ENCODE measurements at places on chromosomes 11 and 22.

- DNase-seq, result no peak
Measured at GRCh38 chr22:49903322-49904039, 14.8 kb downstream of the ALG12 start.

GRCh38 chr11:130488848-130489584, 40.6 kb downstream of the ADAMTS15 start:
- DNase-seq, result no peak

- no peak for DNase-seq
Measured at GRCh38 chr11:65857500-65857852, 504 bp downstream of the CFL1 start.

DNA sequence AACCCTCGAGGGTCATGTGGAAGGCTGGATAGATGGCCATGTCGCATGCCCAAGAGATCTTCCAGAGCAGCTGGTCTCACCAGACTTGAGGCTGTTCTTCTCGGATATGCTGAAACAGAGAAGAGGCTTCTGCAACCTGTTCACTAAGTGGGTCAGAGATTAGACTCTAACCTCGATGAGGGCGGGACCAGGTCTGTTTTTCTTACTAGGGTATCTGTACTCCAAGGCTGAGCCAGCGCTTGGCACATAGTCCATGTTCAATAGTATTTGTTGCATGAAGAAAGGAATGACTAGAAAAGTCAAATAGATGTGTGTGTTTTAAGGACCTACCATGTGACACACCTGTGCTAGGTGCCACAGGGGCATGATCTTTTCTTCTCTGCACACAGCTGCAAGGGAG, 43.6 kb downstream of the ABTB2 start:
- no peak for DNase-seq

DNA sequence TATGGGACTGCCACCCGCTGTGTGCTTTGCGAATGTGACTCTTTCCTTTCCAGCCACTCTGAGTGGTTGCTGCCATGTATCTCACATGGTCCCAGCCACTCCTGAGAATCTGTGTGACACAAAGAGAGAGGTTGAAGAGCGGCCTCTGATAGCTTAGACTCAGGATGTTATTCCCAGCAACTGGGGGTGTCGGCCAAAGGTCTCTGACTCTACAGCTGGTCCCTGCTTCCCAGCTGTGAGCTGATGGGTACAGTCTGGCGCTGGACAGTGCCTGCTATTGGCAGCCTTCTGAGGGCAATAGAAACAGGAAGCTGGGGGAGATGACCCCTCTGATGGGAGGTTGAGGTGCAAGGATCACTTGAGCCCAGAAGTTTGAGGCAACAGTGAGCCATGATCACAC, 105.1 kb downstream of the RRAS2 start:
- DNase-seq, result no peak

DNA sequence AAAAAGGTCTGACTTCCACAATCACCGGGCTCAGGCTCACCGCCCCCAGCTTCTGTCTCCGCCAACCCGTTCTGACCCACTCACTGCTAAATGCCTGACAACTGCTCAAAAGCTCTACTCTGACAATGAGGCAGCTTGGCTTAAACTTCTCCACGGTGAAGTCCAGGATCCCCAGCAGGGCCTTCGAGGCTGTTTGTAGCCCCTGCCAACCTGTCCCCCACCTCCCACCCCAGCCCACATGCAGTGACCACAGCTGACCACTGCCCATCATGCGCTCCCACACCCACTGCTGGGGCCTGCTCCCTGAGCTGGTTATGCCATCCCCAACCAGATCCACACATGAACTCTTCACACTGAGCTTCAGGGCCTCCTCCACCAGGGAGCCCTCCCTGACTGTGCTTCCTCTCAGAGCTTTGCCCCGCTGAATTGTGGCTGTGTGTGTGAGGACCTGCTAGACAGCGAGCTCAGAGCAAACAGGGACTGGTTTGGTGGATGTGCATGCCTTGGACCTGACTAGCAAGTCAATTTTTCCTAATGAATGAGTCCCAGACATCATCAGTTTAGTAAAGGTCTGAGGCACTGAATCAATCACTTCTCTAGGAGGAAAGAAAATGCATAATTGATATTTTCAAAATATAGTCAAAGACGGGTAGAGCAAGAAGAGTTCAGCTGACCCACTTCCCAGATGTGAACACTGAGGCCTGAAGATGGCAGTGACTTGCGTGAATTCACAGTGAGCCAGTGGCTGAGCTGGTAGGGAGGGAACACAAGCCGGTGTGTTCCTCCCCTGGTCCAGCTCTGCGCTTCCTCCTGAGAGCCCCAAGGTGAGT, 7.7 kb downstream of the LRRC32 start:
- DNase-seq, result no peak

GRCh38 chr22:29706486-29706885, 13.3 kb upstream of the CABP7 start:
- no peak for DNase-seq

DNA sequence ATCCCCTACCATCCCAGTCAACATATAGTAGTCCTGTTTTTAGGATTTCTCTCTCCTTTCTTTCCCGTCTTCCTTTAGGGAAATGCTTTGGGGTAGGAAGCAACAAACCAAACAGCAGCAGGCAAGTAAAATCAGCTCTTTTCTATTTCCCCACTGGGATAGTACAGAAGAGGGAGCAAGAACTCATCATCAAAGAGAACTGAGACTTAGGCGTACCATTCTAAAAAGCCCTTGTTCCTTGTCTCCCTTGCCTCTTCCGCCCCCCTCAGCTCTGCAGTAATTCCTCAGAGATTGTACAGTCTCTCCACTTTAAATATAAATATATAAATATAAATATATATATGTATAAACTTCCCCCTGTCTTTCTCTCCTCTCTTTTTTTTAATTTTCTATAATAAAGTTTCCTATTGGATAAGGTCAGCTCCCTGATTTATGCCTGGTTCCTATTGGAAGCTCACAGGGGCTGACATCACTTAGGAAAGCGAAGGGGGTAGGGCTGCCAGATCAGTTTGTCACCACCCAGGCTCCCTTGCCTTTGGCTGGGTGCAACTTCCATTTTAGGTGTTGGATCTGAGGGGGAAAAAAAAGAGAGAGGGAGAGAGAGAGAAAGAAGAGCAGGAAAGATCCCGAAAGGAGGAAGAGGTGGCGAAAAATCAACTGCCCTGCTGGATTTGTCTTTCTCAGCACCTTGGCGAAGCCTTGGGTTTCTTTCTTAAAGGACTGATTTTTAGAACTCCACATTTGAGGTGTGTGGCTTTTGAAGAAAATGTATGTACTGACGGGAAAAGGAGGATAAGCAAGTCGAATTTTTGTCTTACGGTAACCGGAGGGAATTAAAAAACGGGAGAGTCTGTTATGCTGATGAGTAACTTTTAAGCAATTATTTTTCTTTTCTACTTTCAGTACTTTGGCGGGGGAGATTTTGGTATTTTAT, at the start of gene CTNND1:
TSS of gene CTNND1 (plus strand) at position 502 of the 934 bp plus-strand sequence. CDS start 29,677 bp downstream, outside the sequence.
- peak; percentile 89 for DNase-seq

DNA sequence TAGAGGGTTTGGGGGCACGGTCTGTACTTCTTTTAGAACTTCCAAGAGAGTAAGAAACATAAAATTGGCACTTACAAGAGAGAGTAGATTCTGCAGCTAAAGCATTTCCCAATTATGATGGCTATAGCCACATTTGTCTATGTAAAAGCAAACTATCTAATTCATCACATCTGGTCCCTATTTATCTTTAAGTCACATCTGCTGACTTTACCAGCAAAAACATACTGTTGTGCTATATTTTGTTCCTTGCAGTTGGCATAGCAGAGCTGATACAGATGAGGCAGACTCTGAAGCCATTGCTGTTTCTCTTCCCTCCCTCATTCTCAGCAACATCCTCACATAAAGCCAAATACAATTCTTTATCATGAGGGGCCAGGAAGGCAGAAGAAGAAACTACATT, 1533.5 kb upstream of the RAG2 start:
- no peak for DNase-seq

- DNase-seq, result no peak
Measured at GRCh38 chr11:133011604-133012003, 520.7 kb downstream of the OPCML start.
